ENCODE measurements at places on chromosomes 3 and 15.

DNA sequence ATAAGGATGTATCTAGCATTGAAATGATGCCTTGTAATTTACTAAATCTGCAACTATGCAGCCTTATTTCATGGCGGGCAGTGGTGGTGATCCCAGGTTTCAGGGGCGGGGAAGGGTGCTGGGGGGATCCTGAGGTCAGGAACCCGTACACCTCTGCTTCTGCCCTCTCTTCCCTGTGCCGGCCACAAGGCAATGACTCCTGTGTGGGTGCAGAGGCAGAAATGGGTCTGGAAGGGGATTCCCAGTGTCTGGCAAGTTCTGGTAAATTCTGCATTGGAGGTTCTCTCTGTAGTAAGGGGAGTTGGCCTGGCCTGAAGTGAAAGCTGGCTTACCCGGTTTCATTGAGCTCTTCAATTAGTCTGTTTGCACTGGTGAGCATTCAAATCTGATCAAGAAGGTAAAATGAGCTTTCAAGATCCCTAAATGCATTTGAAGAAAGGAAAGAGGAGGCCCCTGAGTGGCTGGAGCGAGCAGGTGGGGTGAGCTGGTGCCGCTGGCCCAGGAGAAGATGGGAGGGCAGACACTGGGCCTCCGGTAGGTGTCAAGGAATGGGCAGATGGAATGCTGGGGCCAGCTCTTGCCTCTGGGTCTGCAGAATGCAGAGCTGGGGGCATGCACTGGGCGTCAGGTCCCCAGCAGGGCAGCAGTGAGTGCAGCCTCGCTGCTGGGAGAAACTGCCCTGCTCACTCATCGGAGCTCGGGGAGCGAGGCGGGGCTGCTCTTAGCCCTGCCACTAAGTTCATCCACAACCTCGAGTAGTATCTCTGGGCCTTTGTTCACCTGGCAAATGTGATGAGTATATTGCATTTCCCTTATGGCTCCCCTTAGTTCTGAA is 13.7 kb downstream of the NRROS start:
- DNase-seq = no peak

DNA sequence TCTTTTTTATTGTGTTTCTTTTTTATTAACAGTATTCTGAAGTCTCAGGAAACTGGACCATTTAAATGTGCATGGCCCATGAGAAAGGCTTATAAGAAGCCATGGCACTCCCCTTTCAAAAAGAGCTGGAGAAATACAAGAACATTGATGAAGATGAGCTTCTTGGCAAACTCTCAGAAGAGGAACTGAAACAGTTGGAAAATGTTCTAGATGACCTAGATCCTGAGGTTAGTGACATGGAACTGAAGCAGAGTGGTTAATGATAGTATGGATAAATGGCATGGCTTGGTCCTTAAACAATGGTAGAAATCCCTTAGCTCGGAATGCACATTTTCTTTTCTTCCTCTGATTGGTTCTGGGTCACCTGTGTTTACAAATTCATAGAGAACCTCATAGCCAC is 14.9 kb downstream of the TMOD2 start:
- DNase-seq = no peak

- DNase-seq = no peak
Measured at GRCh38 chr15:100769043-100769974, 110.3 kb upstream of the ALDH1A3 start.

GRCh38 chr15:72774696-72775383 is 8.7 kb downstream of the ADPGK start:
- DNase-seq = no peak

DNA sequence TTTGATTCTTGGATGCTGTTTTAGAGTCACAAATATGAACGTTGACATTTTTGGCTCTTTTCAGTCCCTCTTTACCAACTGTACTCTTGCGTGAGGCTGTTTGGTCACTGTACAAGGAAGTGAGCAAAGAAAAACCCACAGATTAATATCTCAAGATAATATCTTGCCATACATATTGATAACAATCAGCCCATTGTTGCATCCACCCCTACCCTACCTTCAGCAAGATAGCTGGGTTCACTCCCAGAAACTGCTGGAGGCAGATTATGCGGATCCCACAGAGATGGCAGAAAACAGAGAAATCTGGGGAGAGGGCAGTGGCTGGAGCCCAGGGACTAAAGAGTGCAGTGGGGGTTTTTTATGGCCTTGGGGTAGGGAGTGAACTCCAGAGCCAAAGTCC is 29.9 kb upstream of the MFSD1 start:
- no peak for DNase-seq

- no peak for DNase-seq
Measured at GRCh38 chr3:12953201-12953995, 112.0 kb upstream of the RPL32 start.

DNA sequence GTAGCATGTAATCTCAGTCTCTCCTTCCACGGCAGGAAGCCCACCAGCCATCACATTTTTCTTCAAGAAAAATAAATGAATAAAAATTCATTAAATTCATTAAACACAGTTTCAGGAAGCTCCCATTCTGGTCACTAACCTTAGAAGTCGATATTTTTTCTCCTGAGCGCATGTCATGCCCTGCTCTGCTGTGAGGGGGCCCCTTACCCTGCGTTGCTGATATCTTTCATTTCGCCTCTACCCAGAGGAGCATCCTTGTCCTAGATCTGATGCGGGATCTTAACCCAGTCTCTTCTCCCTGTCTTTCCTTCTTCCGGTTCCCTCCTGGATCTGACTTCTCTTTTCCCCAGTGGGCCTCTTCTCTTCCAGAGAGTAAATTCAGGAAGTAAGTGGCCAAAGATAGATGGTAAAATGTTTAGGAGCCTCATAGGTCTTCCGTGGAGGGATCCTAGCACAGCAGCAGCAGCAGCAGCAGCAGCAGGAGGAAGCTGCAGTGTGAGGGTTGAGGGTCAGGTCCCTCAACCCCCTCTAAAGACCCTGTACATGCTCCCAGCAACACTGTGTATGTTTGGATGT is 1.4 kb upstream of the ILDR1 start:
- no peak for DNase-seq

DNA sequence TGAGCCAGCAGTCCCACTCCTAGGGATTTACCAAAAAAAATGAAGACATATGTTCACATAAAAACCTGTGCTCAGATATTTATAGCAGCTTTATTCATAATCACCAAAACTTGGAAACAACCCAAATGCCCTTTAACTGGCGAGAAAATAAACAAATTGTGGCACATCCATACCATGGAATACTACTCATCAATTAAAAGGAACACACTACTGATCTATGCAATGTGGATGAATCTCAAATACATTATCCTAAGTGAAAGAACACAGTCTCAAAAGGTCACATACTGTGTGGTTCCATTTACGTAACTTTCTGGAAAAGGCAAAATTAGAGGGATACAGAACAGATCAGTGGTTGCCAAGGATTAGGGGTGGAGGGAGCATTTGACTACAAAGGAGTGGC is 394.5 kb downstream of the SHQ1 start:
- no peak for DNase-seq

DNA sequence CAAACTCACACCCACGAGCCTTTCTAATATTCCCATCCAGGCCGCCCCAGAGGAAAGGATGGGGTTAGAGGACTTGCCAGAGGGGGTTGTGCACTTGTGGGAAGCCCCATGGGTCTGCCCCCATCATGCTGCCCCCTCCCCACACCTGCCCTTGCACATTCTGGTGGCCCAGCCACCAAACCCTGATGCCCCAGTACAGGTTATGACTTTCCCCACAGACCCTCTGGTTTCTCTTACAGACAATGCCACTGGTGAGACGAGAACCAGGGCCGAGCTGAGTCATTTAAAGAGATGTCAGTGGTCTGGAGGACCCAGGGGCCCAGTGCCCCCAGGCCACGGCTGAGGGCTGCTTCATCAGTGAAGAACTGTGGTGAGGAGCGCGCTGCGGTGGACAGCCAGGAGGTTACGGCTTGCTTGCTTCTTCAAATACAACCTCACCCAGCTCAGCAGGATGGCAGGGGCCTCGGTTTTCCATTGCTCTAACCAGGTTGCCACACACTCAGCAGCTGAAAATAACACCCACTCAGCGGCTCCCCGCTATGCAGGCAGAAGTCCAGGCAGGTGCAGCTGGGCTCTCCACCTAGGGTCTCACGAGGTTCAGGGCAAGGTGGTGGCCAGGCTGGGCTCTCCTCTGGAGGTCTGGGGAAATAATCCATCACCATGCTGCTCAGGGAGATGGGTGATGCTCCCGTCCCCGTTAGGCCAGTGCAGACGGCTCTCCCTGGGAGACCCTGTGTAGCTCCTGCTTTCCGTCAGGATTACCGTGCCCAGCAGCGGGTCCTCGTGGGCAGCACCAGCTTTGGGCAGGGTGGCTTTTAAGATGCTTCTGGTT is 13.8 kb upstream of the SNRPA1 start:
- no peak for DNase-seq

DNA sequence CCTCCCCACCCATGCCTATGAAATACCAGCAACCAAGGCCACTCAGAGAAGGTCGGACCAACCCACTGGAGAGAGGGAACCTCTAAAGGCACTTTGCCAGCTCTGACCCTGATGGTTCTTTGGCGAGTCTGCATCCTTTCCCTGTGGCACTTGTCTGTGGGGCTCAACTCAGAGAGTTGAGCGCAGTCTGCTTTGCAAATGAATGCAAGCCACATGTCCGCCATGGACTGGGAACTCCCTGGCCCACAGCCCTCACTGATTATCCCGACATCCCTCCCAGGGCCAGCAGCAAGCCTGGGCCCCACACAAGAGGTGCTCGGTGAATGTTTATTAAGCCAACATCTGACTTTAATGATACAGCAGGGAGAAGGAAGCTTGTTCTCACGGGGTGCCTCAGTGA is 55.5 kb upstream of the HES1 start:
- no peak for DNase-seq

GRCh38 chr3:118628704-118629341 is 405.8 kb downstream of the IGSF11 start:
- DNase-seq = peak; percentile 72

GRCh38 chr3:114827495-114827894 is 319.6 kb downstream of the ZBTB20 start:
- peak; percentile 44 for DNase-seq

DNA sequence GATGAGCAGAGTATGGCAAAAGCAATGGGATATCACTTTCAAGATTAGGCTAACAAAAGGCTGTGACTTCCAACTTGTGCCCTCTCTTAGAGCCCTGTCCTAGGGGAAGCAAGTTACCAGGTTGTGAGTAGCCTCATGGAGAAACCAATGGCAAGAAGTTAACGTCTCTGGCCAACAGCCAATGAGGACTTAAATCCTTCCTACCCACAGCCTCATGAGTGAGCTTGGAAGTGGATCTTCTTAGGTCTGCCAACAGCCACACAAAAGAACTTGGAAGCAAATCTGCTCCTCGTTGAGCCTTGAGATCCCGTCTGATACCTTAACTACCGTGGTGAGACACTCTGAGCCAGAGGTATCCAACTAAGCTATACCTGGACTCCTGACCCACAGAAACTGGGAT is 5.7 kb downstream of the NME9 start:
- no peak for DNase-seq

DNA sequence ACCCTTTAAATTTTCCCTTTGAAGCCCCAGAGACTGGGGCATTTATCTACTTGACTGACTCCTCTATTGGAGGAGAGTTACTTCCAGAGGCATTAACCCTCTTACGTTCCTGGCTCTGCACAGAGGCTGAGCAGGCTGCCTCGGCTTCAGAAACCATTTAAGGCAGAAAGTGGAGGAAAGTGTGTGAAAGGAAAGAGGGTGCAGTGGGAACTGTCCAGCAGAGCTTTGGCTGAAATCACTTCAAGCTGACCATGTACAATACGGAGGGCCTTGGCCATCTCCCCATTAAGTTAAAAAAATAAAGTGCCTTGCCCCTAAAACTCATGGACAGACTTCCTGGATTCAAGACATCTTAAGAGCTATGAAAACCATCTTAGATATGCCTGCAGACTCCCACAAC is 238.7 kb downstream of the SV2B start:
- DNase-seq = no peak

DNA sequence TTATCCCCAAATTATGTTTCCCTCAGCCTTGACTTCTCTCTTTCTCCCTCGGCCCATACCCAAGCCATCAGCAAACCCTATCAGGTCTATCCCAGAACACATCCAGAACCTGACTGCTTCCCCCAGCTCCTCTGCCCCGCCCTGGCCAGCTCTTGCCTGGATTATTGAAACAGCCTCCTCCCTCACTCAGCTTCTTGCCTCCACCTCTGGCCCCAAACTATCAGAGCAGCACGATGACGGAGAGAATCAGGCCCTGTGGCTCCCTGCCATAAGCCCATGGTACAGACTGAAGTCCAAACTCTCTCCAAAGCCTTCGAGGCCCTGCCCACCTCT is 105.3 kb upstream of the LINGO1 start:
- no peak for DNase-seq

GRCh38 chr15:85828874-85829273 is 34.1 kb upstream of the KLHL25 start:
- no peak for DNase-seq

DNA sequence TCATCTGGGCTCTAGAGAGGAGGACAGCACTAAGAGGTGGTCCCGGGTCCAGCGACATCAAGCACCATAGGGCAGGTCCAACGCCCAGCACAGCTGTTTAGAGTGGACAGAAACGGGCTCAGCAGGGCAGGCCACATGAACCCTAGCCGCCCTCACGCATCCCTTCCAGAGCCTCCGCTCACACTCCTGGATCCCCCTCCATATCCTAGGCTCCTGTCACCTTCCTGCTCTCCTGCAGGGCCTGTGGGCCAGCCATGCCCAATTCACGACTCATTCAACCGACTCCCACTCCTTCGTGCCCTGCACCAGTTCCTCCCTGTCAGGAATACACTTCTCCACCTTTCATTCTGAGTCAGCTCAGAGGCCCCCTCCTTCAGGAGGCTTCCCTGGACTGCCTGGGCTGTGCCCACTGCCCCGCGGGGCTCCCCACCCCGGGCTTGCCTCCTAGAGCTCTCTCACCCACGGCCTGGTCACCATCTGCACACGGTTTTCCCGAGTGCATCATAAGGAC is 90.2 kb downstream of the LINGO1 start:
- DNase-seq = no peak

- no peak for DNase-seq
Measured at GRCh38 chr3:49329186-49329585, 10.7 kb downstream of the USP4 start.

GRCh38 chr3:138862531-138862923 is 27.8 kb upstream of the PIK3CB start:
- no peak for DNase-seq

GRCh38 chr3:152060701-152061100 is 187.3 kb downstream of the SUCNR1 start:
- DNase-seq = peak; percentile 53

GRCh38 chr15:32867313-32867626 is 149.5 kb downstream of the GREM1 start:
- DNase-seq = no peak

Measured in SHP77 (cell line).